Fibroblast of the aortic adventitia (primary cell): ENCODE measurements at places on chromosomes 3 and 15.

DNA sequence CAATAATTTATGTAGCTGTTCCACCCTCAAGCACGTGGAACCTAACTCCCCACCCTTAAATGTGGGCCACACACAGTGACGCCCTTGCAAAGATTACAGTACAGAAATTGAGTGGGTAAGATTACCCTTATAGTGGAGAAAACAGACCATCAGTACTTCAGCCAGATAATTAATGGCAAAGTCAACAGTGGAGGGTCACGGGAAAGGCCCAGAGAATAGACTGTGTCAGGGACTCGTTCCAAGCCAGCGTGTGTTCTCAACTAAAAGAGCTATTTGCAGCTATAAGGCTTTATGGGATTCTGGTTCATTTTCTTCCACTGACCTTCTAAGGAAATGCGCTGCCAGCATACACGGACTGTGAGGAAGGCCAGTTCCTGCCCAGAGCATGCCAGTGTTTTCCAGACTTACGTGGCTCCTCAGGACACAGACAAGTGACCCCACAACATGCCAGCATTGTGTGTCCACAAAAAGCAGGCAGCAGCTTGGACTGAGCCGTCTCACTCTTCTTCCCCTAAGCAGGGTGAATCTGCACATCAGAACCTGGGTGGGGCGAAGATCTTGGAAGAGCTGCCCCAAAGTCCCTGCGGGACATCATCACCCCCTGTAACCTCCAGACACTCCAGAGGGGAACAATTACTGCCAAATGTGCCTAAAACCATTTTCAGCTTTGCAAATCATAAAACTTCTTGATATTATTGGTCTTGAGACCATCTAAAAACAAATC is 428.5 kb downstream of the OCA2 start:
- no peak for DNase-seq

GRCh38 chr15:76187163-76187562 is 124.1 kb downstream of the ETFA start:
- DNase-seq = no peak

DNA sequence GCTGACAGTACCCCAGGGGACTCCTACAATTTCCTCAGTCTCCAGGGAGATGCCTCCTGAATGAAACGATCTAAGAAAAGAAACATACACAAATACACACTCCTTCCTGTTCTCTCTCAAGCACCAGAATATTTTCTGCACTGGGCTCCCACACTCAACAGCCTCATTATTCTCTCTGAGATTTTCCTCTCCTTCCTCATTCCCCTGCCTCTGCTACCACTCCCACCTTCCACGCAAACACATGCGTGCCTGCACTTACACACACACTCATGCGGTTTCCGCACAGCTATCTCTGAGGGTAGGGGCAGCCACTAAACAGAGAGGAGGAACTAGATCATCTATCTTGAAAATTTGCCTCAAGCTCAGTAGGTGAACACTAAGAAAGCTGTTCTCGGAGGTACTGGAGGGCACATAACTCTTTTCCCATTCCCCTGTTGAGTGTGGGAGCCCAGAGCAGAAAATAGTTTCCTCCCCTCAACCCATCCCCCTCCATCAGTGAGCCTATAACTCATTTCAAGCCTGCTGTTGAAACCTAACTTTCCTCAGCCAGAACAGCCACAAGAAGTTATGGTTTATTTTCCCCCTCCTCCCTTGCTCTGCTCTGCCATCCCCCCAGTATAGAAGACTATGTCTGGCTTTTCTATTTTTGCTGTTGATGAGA is 30.5 kb upstream of the TIPARP start:
- no peak for DNase-seq

- no peak for DNase-seq
Observed at GRCh38 chr3:10322352-10322710, 1.4 kb upstream of the SEC13 start.

DNA sequence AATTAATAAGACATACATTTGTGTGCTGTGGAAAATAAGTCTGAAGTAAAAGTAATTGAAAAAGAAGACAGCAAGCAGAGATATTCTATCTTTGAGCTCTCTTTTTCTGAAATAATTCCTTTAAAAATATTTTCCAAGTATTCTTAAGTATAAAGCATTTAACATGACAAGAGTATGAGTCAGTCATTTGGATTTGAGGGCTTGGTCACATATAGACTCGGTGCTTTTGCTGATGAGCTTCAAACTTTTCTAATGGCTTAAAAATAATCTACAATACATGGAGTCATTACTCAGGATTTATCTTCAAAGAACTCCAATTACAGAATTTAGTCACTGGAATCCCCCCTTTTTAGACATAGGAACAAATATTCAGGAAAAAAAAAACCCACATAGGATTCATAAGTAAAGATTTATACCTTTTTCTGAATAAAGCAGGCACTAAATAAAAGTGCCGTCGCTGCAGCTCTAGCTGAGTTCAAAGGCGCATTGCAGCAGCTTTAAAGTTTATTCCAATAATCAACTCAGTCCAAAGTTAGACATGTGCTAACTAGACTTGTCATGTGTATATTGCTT is 147.5 kb downstream of the CTNNB1 start:
- DNase-seq = peak; percentile 15

DNA sequence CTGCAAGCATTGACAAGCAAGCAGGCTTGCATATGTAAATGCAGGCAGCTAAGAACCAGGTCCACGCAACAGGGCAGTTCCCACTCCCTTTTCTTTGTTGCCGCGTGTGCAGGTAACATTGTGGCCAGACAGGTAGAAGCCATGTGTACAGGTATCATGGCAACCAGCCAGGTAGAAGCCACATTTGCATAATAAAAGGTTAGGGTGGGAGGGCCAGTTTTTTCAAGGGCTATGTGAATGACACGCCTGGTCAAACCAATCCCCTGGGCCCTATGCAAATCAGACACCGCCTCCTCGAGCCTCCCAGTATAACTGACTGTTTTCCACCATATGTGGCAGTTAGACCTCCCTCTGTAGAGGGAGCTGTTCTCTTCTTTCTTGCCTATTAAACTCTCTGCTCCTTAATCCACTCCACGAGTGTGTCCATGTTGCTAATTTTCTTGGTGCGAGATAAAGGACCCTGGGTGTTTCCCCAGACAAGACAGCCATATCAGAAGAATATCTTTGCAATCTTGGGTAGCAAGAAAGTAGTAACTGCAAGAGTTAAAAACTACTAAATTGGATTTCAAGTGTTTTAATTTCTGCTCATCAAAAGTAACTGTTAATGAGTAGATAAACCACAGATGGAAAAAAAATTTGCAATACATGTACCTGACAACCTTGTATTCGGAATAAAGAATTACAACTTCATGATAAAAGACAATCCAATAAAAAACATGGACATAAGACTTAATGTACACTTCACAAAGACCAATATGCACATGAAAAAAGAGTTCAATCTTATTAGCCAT is 21.8 kb downstream of the PCOLCE2 start:
- DNase-seq = no peak

DNA sequence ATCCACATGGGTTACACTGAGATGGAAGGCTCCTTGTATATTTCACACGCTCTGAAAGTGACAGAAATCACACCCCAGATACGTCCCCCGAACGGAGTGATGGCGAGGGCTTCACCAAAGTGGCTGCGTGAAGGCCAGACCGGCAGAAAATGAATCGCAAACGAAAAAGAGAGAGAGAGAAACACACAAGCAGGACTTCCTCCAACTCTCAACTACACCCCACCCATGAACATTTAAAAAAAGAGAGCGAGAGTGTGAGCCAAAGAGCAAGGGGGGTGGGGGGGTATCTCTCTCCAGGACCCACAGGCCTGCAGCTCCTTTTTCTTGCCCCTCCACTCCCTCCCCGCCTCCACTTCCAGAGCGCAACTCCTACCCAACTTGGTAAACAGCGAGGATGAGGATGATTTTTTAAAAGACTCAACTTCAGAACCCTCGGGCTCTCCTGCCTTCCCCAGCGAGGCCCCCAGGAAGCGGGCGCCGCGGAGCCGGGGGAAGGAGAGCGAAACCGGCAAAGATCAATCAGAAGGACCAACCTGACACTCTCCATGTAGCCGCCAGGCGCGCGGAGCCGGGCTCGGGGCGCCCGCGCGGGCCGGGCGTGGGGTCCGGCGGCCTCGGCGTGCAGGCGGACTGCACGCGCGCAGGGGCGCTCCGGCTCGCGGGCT is 519.1 kb downstream of the FOXP1 start:
- DNase-seq = peak; percentile 87

DNA sequence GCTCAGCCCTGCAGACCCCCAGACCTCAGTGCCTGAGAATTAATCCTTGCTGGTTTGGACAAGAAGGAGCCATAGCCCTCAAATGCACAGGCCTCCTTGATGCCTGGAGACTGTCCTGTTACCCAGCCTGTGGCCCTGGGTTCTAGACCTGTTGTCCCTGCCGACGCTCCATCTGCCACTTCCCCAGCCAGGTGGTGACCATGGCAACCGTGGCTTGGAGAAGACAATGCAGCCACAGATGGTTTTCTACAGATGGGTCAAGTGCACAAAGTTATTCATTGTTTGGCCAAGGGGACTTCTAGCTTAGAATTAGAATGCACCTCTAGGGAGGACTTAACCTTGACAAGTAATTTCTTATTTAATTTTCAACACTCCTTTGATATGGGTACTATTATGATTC is 297.1 kb downstream of the UACA start:
- DNase-seq = no peak

DNA sequence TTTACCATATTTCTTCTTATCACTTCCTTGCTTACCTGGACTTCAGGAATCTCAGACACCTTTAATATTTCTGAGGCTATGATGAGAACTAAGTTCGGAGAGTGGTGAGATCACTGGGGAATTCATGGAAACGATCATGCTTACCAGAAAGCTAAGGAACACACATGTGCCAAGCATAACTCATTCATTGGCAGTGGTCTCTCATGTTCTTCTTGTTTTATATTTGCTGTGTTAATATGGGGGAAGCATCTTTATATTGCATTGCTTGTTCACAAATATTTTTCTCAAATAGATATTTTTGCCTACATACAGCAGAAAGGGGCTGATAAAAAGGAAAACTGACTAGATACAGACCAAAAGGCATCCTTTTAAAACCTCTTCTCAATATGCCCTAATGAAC is 55.8 kb downstream of the COL6A6 start:
- DNase-seq = no peak

GRCh38 chr3:80770106-80771074 is 991.1 kb downstream of the GBE1 start:
- peak; percentile 40 for DNase-seq

DNA sequence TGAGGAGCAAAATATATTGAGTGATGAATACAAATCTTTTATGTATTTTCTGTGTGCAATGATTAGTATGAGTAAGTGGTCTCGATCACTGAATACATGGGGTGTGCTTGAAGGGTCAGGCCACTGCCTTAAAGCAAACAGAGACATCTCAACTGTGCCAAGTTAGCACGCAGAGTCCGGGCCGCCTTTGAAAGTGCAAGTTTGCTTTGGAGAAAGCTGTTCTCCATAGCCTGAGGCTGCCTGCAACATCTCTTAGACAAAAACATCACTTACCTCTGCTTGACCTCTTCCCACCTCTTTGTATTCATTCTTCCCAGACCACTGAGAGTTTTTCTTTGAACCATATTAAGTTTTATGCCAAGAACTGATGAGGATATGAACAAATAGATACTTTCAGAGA is 267.0 kb downstream of the ZBTB20 start:
- no peak for DNase-seq

DNA sequence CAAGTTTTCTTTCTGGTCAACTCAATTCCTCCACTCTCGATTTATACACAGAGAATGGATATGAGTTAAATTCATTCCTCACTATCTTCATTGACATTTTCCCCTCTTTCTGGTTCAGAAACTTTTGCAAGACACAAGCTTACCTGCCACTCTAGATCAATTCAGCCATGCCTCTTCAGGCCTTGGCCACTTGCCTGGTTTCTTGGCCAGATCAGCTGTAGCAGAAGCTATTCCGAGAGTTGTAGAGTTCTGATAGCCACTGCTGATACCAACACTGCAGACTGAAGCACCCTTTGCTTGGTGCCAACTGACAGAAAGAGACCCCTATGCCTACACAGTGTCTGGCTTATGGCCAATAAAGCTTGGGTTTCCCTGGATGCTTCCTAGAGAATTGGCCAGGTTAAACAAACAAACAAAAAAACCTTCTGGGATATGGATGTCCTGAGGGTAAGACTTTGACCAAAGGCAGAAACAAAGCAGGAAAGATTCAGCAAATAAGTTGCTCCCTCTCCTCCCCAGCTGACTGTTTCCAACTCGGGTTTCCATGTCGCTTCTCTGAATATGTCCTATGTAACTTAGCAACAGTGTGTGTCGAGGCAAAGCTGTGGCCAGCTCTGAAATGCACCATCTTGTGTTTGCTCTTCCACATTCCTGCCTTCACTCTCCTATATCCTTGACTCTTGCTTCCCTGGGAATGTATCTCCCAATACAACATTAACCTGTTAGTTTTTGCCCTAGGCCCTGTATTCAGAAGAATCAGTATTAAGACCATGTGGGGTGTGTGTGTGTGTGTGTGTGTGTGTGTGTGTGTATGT is 521.6 kb downstream of the EPHA3 start:
- DNase-seq = no peak

DNA sequence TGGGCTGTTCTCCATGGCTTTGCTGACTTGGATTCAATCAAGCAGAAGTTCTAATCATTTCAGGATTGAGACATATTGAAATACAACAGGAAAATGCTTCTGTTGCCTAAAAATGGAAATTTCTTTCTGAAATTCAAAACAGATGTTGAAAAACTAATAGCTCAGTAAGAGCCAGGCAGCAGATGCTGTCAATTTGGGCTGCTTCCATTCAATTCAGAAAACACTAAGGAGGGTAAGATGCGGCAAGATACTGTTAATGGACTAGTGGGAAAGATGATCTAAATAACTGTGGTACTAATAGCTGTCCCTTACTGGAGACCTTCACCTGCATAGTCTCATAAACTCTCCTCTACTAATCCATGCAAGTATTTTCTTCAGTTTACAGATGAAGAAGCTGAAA is 53.5 kb downstream of the DGKG start:
- no peak for DNase-seq

DNA sequence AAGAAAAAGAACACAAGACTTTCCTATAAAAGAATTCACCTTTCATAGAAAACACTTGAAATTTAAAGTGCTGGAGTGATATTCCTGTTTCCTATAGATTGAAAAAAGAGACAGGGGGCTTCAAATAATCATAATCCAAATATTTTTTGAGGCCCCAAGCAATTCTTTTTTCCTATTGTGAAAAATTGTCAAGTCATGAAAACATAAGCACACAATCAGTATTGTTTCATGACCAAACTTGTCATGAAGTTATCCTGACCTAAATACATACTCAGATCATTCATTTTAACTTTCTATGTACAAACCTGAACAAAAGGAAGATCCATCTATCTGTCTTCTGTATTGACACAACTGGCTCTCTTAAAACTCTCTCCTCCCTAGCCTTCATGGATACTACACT is 57.9 kb downstream of the AGTR1 start:
- DNase-seq = no peak

- DNase-seq = no peak
Observed at GRCh38 chr3:126202276-126202675, 21.9 kb upstream of the ALDH1L1 start.

DNA sequence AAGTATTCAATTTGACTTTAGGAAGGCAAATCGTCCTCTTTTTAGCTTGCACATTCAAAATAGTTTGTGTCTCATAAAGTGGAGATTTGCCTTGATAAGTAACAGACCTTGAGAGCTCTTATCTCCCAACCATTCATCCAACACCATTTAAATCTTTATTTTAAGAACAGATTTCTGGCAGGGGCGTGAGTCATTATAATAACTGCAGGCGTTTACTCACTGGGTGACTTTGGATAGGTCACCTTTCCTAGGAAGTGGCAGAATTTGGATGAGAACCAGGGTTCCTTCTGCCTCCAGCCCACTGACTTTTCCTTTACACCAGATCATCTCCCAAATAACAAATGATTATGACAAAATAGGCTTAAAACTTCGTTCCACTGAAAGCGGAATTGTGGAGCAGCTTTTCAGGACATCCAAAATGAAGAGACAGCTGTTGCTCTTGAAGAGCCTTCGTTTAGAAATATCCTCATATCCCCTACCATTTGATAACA is 5.0 kb downstream of the LMCD1 start:
- DNase-seq = peak; percentile 83
